ENCODE measurements at places on chromosomes 2 and 18.

DNA sequence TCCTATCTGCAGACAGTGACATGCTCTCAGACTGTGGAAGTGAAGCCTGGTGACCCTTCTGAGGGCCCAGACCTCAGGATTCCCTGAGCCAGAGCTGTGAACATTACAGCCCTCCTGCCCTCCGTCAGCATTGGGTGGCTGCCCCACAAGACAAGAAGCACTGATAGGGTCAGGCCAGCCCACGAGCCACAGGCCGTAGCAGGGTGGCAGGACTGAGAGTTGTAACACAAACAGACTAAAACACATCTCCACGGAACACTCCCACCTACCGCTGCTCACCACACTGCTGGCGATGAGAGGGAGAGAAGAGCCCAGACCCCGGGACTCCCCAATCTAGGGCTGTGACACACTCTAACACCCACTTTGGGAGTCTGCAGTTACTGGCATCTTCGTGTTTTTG, 264.8 kb upstream of the FSIP2 start:
- DNase-seq, result no peak

DNA sequence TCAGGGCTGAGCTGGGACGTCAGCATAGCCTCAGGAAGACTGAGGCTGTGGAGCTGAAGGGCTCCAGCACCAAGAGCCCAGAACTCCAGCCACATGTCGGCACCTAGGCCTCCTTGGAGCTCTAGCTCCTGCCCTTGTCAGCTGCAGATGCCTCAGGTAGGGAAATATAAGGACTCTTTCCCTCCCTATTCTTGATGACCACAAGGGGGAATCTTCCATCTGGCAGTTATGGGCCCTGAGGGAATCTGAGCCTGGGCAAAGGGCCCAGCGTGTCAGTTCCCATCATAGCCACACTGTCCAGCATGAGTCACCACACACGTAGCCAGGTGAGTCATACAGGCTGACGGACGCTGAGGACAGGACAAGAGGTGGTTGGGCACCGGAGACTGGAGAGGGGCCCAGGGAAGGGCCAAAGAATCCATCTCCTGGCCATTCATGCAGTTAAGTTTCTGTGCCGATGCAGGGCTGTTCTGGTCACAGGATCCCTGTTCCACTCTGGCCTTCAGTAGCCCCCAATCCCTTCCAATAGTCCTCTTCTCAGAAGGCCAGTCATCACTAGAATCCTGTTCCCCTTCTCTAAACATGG, 1.8 kb downstream of the MPV17 start:
- DNase-seq, result peak; percentile 33

GRCh38 chr2:64623242-64623850, 30.4 kb downstream of the SERTAD2 start:
- DNase-seq, result no peak

- DNase-seq, result no peak
Measured at GRCh38 chr2:174908284-174908683, 96.9 kb downstream of the CHN1 start.

- peak; percentile 79 for DNase-seq
Measured at GRCh38 chr2:11778923-11779757, 32.7 kb downstream of the LPIN1 start.

DNA sequence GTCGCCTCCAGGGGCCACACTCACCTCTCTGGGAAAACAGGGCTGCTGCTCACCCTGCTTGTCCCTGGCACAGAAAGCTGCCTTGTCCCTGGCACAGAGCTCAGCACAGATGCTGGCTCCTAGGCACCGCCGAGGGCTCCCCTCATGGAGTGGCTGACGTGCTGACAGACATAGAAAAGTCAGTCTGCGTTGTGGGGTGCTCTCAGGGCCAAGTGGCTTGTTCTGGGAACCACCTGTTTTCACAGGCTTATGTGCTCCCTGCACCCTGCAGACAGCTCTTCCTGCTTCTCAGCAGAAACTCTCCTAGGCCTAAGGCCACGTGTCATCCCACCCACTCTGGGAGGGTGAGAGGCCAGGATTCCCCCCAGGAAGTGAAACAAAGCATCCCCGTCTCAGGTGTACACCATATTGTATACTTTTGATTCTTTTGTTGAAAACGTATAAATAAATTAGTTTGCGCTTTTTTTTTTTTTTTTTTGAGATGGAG, 84.7 kb upstream of the TMEM200C start:
- no peak for DNase-seq

DNA sequence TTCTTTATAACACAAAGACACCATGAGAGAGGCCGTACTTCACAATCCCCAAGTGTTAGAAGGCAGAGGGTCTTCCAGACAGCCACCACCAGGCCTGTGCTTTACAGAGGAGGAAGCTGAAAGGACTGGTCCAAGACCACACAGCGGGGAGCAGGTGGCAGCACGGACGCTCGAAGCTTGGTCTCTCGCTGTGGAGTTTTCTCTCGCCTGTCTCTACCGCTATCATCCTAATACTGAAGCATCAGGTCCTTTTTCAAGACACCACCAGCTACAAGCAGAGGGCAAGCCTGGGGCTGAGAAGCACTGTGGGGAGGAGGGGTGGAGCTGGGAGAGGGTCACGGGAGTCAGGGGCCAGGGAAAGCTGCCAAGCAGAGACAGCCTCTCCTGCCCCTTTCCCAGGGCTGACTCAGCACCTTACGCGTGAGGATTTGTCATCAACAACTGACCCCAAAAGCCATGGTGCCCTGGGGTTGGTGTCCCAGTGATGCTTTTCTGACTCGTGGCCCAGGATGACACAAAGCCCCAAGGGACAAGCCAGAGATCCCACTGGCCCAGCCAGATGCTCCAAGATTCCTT, 31.9 kb upstream of the FOSL2 start:
- peak; percentile 31 for DNase-seq

DNA sequence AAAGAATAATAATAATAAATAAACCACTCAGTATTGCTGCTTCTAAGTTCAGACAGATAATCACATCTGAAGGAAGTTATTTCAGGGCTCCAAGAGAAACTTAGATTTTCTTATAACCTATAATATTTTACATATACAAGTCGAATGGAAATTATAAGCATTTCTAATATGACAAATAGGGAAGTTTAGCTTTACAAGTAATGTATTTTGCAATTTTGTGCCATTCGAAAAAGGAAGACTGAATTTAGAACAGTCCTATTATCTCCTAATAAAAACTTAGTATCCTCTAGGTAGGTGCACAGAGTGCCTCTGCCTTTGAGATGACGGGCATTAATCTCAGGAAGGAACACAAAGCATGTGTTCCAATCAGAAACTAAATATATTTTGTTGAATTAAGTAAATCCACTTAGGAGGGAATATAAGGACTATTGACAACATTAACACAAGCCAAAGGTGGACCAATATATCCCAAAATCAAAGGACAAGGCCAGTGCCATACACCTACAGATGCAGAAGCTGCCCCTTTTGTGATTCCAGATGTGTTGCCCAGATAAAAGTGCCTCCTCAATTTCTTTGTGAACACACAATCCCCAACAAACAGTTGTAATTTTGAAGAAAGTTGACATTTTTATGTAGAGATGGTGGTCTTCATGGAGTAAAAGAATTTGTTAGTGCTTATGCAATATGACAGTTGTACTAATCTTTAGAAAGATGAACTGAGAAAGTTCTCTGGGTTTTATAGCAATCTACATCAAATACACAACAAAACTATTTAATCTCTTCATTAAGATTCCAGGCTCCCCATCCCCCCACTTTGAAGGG, 36.6 kb downstream of the PTCD3 start:
- DNase-seq, result no peak

DNA sequence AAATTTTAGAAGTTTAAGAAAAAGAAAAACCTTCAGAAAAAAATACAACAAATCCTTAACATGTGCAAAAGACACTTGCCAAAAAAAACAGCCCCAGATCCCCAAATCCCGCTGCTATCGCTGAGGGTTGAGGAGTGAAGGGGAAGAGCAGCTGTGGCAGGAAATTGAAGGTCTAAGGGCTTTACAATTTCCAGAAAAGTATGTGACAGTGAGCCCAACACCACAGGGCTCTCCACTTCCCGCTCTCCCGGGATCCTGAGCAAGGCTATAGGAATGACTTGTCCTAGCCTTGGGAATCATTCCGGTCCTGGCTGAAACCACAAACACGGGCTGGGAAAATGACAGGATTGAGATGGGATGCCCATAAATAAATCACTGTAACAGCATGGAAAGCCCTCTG, 191.4 kb downstream of the TMEM163 start:
- DNase-seq, result no peak

DNA sequence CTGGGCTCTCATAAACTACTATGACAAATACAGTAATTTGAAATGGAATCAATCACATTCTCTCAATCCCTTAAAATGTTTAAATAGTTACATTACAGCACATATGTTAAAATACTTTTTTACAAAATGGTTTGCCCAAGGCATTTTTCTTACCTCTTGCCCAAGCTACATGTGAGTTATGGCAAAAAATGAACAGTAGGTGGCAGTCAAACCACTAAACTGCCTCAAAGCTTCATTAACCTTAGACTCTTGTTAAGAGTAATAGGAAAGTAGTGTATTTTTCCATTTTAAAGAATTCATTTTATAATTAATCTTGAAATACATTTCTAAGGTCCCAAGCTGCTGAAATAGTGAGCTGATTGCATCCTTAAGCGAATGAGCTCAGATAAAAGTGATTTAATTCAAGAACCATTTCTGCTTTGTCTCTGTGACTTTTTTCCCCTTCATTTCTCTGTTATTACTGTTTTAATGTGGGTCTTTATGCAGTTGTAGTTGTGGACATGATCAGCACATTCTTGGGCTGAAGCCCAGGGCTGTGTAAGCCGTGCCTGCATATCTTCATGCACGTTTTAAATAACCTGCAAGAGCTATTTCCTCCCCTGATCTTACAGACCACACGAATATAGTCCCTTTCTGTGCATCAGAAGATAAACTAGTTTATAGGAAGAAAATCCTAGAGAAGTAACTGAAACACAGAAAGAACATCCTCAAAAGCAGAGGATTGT, 311.8 kb downstream of the LNPK start:
- peak; percentile 67 for DNase-seq

DNA sequence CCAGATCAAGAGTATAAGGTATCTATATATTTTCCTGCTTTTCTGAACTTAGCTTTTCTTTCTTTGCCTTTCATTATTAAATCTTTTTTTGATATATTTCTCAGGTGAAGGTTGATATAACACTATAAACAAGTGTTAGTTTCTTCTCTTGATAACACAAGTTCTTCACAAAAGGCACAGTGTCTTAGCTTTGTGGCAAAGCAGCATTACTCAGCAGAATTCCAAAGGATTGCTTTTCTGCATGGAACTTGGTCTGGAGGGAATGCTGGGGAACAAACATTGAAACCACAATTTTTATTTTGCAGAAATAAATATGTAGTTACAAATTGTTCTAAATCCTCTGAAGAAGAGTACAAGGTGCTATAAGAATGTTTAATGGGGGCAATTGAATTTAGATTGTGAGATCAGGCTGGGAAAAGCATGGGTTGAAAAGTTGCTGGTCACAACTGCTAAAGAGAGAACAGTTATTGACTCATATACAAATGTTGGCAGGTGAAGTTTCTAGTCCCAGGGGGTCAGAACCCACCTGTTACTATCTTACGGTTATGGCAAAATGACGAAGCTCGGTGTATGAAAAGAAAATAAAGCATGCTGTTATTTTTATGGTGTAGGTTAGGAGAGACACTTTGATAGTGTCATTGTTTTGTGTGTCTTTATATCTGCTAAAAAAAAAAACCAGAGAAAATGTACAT, 68.2 kb downstream of the UBR3 start:
- no peak for DNase-seq

GRCh38 chr2:217928324-217929181, 74.2 kb downstream of the TNS1 start:
- peak; percentile 81 for DNase-seq

GRCh38 chr18:2855560-2856350, 8.9 kb downstream of the EMILIN2 start:
- DNase-seq, result no peak

- no peak for DNase-seq
Measured at GRCh38 chr2:7835151-7835550, 846.7 kb upstream of the ID2 start.

GRCh38 chr2:3703236-3703756, at the start of gene DCDC2C:
DCDC2C (plus strand) TSS chr2:3703575; CDS start chr2:3703752, 177 bp downstream.
- DNase-seq, result no peak

GRCh38 chr18:7254163-7254562, 23.3 kb downstream of the LRRC30 start:
- DNase-seq, result no peak

GRCh38 chr18:2513616-2514015, 57.7 kb downstream of the METTL4 start:
- no peak for DNase-seq

DNA sequence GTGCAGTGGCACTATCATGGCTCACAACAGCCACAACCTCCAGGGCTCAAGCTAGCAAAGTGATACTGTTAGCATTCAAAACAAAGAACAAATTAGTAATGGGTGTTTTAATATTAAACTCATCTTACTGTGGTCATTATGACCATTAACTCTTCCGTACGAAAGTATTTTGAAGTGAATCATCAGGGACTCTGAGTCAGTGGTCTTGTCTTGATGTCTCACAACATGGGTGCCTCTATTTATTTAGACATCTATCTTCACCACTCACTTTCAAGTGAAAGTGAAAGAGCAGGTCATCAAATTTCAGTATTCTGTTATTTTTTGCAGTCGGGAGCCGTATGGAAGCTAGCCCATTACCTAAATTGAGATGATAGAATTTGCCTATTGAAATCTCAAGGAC, 1118.2 kb downstream of the DPP10 start:
- no peak for DNase-seq

GRCh38 chr2:154437104-154437503, 261.4 kb upstream of the KCNJ3 start:
- DNase-seq, result no peak

DNA sequence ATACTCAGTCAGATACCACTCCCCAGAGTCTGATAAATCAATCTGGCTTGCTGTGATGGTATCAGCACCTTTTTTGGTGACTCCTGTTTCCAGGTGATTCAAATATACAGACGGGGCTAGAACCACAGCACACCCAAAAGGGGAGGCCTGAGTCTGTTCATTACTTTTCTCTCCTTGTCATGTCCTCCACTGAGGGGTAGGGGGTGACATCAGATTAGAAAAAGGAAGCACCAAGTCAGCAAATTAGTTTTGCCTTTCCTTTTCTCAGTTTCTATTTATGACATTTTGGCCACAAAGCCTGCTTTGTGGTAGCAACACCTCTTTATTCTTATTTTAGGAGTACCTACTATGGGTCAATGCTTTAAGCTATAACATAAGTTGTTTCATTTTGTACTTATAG, 127.4 kb downstream of the CCDC102B start:
- no peak for DNase-seq

DNA sequence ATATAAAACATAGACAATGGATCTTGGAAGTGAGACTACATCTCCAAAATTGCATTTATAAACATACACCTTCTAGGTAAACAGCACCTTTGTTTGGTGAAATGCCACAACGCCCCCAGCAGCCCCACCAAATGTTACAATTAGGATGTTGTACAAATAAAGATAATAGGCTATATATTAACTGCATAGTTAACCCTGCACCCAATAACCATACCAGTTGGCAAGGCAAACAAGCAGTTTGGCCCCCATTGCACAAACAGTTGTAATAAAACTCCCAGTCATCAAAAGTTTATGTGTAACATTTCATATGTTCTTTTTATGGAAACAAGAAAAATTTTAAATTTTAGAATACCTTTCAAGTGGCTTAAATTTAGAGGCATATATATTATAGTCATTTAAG, 67.3 kb downstream of the PRPF40A start:
- DNase-seq, result no peak
